NCI-H1092 treated with DMSO at 0.1 percent for 48 hours (cell line): ENCODE measurements at places on chromosomes 6 and 20.

GRCh38 chr6:105966481-105966880 is 119.7 kb upstream of the PRDM1 start:
- DNase-seq: no peak

- DNase-seq: no peak
These were observed 3.7 kb downstream of the SLC22A16 start for GRCh38 chr6:110472739-110473138.

DNA sequence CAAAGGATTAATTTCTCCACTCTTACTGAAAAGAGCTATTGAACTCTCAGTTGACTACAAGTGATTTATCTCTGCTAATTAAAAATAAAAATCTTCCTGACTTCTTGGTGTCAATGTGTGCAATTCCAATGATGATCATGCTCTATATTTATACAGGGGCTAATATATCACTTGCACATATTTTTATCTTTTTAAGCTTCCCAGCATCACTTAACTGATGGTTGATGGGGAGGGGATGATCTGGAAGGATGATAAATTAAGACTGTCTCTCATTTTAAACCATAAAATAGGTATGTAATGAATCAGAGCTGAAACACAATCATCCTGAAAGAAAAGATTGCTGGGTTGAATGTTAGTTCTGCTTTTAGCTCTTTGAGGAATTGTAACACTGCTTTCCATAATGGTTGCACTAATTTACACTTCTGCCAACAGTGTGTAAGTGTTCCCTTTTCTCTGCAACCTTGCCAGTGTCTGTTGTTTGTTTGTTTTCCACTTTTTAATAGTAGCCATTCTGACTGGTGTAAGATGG is 169.6 kb upstream of the ECI2 start:
- no peak for DNase-seq

DNA sequence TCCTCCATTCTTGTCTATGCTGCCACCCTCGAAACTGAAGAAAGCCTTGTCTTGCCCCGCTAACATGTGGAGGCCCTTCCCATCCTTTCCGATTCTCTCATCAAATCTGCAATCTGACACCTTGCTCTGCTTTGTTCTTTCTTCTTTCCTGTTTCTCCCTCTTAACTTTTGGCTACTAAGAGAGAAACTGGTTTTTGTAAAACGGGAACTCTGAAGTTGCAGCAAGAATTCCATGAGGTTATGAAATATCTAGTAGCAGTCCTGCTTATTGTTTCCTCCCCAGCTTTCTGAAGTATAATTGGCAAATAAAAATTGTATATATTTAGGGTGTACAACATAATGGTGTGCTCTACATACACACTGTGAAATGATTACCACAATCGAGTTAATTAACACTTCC is 80.2 kb downstream of the MAP7 start:
- no peak for DNase-seq

GRCh38 chr6:147297663-147298316 is 93.6 kb downstream of the STXBP5 start:
- DNase-seq: no peak

- DNase-seq: no peak
These were observed 64.2 kb upstream of the NXT1 start for GRCh38 chr20:23286346-23286745.

- DNase-seq: no peak
These were observed 90.0 kb upstream of the MAFB start for GRCh38 chr20:40778894-40779496.

DNA sequence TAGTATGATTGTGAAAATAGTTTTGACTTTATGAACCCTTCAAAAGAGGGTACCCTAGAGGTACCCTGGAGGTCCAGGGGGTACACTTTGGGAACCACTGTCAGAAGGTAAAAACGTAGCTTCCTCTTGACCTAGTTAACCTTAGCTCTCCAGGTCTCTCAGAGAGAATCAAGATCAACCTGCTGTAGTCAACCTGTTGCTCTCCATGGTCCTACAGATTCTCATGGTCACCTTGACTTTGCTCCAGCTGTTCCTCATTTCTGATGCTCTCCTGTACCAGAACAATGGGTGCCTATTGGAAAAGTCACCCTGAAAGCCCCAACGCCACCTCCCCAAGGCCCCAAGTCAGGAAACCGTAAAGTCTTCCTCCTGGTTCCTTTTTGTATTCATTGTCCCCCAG is 294.4 kb upstream of the CDH4 start:
- DNase-seq: no peak

GRCh38 chr6:33854572-33855030 is 50.8 kb upstream of the MLN start:
- peak; percentile 25 for DNase-seq

- no peak for DNase-seq
These were observed 280.4 kb upstream of the TAB2 start for GRCh38 chr6:149037051-149037671.

- DNase-seq: no peak
These were observed 107.5 kb upstream of the TBX18 start for GRCh38 chr6:84871925-84872324.

DNA sequence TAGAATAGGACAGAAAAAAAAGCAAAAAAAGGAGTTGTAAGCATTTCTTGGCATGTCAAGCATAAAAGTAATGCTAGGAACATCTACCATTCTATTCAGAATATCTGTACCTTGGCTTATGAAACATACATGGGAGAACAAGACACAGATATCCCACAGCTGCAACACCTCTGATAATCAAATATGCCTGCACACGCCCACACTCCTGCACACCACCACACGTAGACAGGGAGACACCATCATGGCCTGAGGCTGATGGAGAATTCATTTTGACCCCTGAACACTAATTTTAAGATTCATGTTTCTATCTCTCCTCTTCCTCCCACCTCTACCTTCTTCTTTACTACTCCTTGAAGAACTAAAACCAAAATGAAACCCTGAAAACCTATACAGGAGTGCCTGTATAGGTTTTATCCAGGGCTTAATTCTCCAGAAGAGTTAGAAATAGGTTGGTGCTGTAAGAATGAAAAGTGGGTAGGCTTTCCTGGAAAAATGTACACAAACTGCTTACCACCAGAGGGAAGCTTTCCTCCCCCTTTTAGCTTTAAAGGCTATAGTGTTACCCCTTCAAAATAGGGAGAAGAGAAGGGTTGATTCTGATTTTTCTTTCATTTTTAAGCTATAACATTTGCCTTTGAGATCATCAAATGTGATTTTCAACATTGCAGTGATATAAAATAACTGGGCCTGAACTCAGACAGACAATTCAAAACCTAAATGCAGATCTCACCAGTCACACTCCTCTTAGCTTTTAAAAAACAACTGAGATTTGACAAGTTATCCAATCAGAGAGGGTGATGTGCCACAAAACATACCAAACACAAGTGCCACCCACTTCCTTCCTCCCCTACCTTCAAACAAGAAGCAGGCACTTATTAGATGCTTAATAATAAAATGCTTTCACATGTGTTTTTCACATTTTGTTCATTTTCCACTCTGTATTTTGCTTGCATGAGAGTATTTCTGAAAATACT is 57.9 kb downstream of the ELOVL5 start:
- DNase-seq: no peak

GRCh38 chr6:45679631-45680030 is 301.9 kb upstream of the SUPT3H start:
- DNase-seq: no peak

- no peak for DNase-seq
These were observed 44.1 kb upstream of the SLC22A1 start for GRCh38 chr6:160077526-160077925.

DNA sequence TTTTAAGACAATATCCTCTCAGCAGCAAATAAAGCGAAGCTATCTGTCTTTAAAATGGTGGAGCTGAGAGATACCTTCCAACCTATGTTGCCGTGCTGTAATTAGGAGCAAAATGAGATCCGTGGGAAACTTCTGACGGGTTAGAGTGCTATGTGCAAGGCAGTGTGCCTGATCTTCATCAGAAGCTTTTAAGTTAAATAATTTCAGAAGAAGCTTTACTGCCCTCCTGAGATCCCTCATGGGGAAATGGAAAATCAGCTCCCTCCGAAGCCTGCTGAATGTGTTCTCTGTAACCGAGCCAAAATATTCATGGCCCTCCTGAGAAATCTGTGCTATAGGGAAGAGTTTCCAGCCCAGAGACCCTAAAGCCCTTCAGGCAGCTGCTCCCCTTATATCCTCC is 43.7 kb upstream of the TBC1D7 start:
- DNase-seq: no peak

DNA sequence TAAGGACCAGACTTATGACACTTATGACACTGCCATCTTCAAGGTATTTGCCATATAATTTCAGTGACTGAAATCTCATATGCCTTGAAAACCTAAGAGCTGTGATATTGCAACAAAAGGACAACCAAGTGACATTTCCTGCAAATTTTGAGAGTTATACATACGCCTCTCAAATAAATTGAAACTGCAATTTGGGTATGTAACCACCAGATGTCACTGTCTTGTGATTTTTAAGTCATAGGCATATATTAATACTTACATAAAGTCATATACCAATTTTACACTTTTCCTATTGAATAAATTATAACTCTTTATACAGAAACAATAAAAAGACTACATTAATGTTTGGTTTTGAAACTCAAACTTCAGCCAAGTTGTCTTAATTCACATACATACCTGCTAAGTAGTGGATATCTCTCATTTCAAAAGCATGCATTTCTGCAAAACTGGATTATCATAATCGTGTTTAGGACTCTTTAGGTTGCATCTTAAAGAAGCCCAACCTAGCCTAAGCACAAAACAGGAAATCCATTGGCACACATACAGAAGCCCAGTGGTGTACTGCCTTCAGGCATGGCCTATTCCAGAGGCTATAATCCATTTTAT is 180.2 kb downstream of the PACRG start:
- no peak for DNase-seq

- DNase-seq: peak; percentile 4
These were observed at the start of gene DDX43 for GRCh38 chr6:73394577-73395354. Gene DDX43, plus strand, starts transcription at chr6:73394828. Its CDS starts 78 bp downstream, at chr6:73394906.

DNA sequence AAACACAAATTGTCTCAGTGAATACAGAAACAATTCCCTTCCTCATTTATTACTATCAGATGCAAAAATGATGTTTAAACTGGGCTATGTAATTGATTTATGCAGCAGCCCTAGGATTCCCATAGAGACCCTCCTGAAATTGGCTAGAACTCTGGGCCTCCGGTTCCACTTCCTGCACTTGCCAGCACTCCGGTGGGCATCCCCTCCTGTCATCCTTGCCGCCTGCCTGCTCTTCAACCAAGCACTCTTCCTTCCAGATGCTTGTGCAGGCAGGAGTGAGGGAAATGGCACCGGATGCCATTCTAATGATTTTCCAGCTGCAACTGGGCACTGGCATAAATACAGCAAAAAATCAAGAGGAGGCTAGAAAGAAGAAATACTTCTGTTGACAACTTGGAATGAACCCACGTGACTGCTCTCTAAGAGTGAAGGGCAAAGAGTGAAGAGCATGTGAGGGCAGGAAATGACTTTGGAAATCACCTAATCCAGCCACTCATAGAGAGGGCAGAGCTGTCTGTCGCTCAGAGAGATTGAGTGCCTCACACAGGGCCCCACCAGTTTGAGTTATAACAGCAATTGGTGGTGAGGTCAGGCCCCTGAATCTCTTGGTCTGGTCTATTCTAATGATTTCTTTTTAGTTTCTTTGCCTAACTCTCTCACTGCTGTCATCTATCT is 3.7 kb upstream of the NEDD9 start:
- no peak for DNase-seq

DNA sequence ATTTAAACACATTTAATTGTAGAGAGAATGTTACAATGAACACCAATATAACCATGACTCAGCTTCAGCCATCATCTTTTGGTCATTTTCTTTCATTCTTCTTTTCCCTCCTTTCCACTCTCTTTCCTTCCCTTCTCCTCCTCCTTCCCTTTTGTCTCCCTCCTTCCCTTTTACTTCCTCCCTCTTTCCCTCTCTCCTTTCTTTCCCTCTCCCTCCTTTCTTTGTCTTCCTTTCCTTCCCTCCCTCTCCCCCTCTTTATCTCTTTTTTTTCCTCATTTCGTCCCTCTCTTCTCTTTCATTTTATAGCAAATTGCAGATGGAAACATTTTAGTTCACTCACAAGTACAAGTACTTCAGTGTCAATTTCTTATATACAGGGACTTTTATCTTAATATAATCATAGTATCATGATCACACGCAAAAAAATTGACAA is 1.8 kb downstream of the ZKSCAN3 start:
- no peak for DNase-seq

DNA sequence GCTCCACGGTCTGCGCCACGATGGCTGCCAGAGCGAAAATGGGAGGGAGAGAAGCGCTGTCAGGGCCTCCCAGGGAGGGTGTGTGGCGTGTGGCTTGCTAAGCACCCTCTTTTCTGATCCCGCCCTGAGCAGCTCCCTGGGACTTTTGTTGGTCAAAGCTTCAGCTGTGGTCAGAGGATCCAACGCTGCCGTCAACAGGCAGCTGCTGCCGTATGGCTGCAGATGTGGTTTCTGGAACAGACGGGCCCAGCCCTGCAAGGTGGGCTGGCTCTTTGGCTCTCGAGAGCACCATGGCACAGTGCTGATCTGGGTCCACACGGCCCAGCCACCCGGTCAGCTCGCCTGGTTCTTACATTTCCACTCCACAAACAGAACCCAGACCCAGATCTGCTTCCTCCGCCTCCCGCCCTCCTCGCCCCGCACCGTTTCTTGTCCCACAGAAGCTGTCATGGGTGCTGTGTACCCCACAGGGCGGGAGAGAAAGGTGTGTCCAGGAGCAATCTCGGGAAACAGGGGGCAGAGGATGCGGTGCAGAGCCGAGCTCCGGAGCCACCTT is 86.0 kb upstream of the BHLHE23 start:
- DNase-seq: no peak

DNA sequence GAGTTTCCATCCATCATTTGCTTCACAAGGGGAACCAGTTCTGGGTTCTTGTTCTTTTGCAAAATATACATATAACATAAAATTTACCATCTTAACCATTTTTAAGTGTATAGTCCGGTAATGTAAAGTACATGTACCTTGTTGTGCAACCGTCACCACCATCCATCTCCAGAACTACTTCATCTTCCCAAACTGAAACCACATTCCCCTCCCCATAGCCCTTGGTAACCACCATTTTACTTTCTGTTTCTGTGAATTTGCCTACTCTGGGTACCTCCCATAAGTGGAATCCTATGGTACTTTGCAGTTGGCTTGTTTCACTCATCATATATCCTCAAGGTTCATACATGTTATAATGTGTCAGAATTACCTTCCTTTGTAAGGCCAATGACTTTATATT is 70.3 kb upstream of the DSP start:
- DNase-seq: no peak

GRCh38 chr6:81863123-81863522 is 110.6 kb upstream of the TENT5A start:
- DNase-seq: no peak
